Glutamatergic neuron (in vitro differentiated cells): ENCODE measurements at places on chromosomes 1 and 21. TPM values are rescaled to one million over a fixed set of nuclear protein-coding genes. Genes with fewer than 3 reads are reported as not detected.
A peak's percentile ranks its signal among the peaks of the same experiment; 100 is the strongest.

GRCh38 chr1:54585181-54586066, 37.4 kb downstream of the ACOT11 start:
- H3K27ac ChIP-seq, result no peak overlapping the region
- peaks cover 5% of the 10 kb centered on the region for H3K27me3 ChIP-seq
- H3K4me1 ChIP-seq, result peaks cover 21% of the 10 kb centered on the region
- no peak for DNase-seq
- no peaks in the 10 kb centered on the region for H3K36me3 ChIP-seq

Gene E2F2
- 5.4 TPM for total RNA-seq

Gene LAX1
- not detected for total RNA-seq

- H3K4me1 ChIP-seq, result peaks cover 1% of the 10 kb centered on the region
- no peaks in the 10 kb centered on the region for H3K36me3 ChIP-seq
- no peak overlapping the region for H3K27ac ChIP-seq
- H3K27me3 ChIP-seq, result peaks cover 8% of the 10 kb centered on the region
- no peak overlapping the region for H3K4me3 ChIP-seq
Observed at GRCh38 chr1:227560393-227561173, 2.8 kb upstream of the ZNF678 start.

DNA sequence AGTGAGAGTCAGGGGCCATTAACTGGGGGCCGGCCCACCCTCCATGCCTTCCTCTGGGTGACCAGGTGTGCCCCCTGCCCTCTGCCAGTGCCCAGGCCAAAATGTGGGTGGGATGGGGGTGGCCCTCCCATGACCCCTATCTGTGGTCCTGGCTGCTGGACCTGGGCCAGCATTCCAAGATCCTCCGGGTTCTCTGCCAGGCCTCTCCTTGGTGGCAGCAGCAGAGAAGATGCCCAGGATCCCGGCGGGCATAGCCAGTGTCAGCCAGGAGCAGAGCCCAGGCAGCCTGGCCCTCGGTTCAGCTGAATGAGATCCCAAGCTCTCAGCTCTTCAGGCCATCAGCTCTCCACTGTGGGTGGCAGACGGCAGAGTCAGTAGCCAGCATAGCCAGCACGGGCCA, 31.3 kb upstream of the ACTRT2 start:
- peaks cover 14% of the 10 kb centered on the region for H3K36me3 ChIP-seq
- no peak overlapping the region for H3K4me3 ChIP-seq
- peaks cover 5% of the 10 kb centered on the region for H3K4me1 ChIP-seq
- H3K27ac ChIP-seq, result no peak overlapping the region
- peaks cover 2% of the 10 kb centered on the region for H3K27me3 ChIP-seq
- DNase-seq, result no peak

GRCh38 chr1:230863449-230863848, 4.9 kb downstream of the C1orf198 start:
- H3K4me3 ChIP-seq, result no peak overlapping the region
- no peaks in the 10 kb centered on the region for H3K36me3 ChIP-seq
- no peaks in the 10 kb centered on the region for H3K27me3 ChIP-seq
- H3K4me1 ChIP-seq, result peaks cover 34% of the 10 kb centered on the region
- H3K27ac ChIP-seq, result no peak overlapping the region

DNA sequence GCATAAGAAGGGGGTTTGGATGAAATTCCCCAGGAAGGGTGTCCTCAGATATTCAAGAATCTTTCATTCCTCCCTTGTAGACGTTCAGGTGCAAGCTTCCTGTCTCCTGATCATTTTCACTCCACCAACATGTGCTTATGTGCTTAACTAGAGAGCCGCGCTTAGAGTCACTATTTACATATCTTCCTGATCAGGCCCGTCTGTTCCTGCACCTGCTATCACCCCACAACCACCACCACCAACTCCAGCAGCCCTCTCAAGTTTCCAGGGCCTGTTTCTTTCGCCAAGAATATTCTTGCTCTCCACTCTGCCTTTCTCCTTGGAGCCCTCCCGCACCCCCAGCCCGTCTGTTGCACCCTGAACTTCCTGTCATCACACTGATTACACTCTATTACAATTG, 113.4 kb downstream of the SPSB1 start:
- H3K27ac ChIP-seq, result no peak overlapping the region
- no peak for DNase-seq

DNA sequence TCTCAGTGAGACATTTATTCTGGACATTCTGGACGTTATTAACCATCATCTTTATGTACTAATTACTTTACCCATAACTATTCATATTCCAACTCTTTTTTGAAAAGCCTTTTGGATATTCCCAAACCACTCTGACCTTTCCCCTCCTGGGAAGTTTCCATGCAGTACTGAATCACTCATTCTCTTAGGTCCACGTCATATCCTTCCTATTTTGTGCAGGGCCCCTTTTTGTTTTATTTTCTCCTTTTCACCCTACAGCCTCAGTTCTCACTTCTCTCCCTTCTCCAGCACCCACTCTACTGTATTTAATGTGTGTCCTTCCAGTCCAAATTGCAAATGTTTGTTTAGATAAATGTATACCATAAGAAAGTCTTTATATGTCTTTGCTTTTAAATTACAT, 16.4 kb upstream of the ATP1A1 start:
- H3K36me3 ChIP-seq, result no peaks in the 10 kb centered on the region

DNA sequence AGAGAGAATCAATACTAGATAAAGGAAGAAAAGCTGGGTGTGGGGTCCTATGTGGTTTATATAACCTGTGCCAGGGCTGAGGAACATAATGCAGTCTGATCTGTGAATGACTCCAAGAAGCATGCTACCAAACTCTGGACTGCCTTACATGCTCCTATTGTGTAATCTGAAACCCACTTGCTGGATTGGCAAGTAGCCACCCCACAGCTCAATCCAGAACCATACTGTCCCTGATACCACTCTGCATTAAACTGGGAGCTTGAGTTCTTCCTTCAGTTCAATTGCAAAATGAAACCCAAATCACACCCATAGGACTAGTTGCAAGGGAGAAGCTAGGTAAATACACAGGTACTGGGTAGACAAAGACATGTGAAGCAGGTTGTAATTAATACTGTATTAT, 115.4 kb upstream of the NEGR1 start:
- H3K36me3 ChIP-seq, result no peaks in the 10 kb centered on the region
- no peaks in the 10 kb centered on the region for H3K4me1 ChIP-seq
- no peak for DNase-seq
- H3K27me3 ChIP-seq, result no peaks in the 10 kb centered on the region
- no peak overlapping the region for H3K4me3 ChIP-seq
- H3K27ac ChIP-seq, result no peak overlapping the region

Gene RPAP2
- total RNA-seq, result 26.4 TPM

- peaks cover 6% of the 10 kb centered on the region for H3K36me3 ChIP-seq
- no peak overlapping the region for H3K27ac ChIP-seq
- no peak overlapping the region for H3K4me3 ChIP-seq
- DNase-seq, result no peak
Observed at GRCh38 chr1:18908911-18909771, 6.8 kb upstream of the ALDH4A1 start.

GRCh38 chr1:36864823-36865601, 169.3 kb downstream of the GRIK3 start:
- H3K4me1 ChIP-seq, result peaks cover 21% of the 10 kb centered on the region
- DNase-seq, result no peak
- H3K27ac ChIP-seq, result peak overlapping the region; percentile 48
- H3K27me3 ChIP-seq, result peaks cover 9% of the 10 kb centered on the region
- H3K4me3 ChIP-seq, result no peak overlapping the region
- H3K36me3 ChIP-seq, result peaks cover 4% of the 10 kb centered on the region

DNA sequence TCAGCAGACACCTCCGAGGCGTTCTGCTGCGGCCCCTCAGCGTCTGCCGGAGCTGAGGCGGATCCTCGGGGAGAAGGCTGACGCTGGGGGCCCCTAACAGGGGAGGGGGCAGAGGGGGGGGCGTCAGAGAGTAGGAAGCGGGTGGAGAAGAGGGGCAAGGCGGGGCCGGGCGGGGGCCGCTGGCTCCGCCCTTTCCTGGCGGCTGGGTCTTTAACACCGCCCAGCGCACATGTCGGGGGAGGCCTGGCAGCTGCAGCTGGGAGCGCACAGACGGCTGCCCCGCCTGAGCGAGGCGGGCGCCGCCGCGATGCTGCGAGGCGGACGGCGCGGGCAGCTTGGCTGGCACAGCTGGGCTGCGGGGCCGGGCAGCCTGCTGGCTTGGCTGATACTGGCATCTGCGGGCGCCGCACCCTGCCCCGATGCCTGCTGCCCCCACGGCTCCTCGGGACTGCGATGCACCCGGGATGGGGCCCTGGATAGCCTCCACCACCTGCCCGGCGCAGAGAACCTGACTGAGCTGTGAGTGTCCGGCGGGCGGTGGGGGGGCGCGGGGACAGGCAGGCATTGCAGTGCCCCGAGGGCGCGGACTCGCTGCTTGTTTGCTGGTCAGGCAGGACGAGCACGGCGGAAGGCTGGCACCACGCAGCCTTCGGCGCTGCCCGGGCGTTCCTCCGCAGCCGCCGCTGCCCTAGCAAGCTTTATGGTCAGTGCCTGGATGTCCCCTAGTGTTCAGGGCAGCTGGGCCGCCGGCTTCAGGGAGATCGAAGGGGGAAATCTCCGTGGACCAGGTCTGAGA, at the start of gene NTRK1:
Gene NTRK1 (plus strand): TSS at position 238 of the 796 bp plus-strand sequence. CDS start 70 bp downstream, at position 308.
- peaks cover 52% of the 10 kb centered on the region for H3K4me1 ChIP-seq
- H3K4me3 ChIP-seq, result peak within 1 kb of the TSS; percentile 97
- H3K27me3 ChIP-seq, result peaks cover 16% of the 10 kb centered on the region
- peak; percentile 84 for DNase-seq
- no peaks in the 10 kb centered on the region for H3K36me3 ChIP-seq
- peak within 1 kb of the TSS; percentile 94 for H3K27ac ChIP-seq

DNA sequence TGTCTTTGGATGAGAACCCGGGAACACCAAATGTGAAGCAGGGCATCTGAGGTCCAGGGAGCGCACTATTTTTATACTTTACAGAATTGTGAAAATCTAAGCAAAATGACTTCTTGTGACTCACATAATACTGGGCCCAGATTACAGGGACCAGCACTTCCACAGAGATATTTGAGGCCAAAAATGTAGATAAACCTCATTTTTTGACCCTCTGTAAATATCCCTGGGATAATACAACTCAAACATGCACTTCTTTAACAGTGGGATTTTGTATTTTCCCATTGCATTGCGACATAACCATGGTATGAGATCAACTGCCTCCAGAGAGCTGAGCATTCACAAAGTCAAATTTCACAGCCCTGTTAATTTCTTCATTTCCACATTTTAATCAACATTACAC, 289.4 kb upstream of the ADGRL4 start:
- H3K4me3 ChIP-seq, result no peak overlapping the region
- H3K36me3 ChIP-seq, result no peaks in the 10 kb centered on the region
- DNase-seq, result no peak
- no peak overlapping the region for H3K27ac ChIP-seq

DNA sequence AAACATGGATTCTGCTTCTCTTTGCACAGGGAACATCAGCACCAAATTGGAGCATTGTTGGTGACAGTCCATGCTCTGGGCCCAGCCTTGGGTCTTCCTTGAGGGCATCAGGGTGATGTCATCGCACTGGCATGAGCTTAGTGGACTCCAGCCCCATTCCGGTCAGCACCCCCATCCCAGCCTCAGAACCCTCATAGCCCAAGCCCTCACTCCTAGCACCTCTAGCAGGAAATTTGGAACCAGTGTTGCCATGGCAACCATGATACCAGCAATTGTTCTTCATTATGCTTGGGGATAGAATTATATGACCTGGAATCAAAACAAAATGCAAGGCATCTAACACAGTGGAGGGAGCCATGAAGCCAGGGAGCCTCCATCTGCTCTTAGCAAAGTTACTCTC, 83.1 kb downstream of the VWA5B1 start:
- peak; percentile 7 for DNase-seq
- no peaks in the 10 kb centered on the region for H3K36me3 ChIP-seq
- peaks cover 19% of the 10 kb centered on the region for H3K4me1 ChIP-seq
- no peak overlapping the region for H3K27ac ChIP-seq
- peaks cover 8% of the 10 kb centered on the region for H3K27me3 ChIP-seq

Gene ARL8A
- 160 TPM for total RNA-seq
